ENCODE measurements at places on chromosomes 1 and 21.

GRCh38 chr1:230270559-230271281 is 155.4 kb downstream of the PGBD5 start:
- peak; percentile 51 for DNase-seq

DNA sequence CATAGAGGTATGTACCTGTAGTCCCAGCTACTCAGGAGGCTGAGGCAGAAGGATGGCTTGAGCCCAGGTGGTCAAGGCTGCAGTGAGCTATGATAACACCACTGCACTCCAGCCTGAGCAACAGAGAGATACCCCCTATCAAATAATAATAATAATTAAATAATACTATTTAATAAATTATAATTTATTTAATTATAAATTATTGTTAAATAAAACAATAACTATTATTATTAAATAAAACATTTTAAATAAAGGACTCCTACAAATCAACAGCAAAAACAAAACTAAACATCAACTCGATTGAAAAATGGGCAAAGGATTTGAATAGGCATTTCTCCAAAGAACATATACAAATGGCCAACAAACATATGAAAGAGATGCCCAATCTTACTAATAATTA is 65.8 kb upstream of the TBX15 start:
- DNase-seq = no peak

GRCh38 chr1:206794294-206794908 is 22.1 kb upstream of the IL10 start:
- peak; percentile 78 for DNase-seq

- no peak for DNase-seq
Measured at GRCh38 chr21:41621513-41621912, 113.6 kb upstream of the TMPRSS2 start.

- DNase-seq = no peak
Measured at GRCh38 chr1:81458186-81458585, 342.5 kb upstream of the ADGRL2 start.

DNA sequence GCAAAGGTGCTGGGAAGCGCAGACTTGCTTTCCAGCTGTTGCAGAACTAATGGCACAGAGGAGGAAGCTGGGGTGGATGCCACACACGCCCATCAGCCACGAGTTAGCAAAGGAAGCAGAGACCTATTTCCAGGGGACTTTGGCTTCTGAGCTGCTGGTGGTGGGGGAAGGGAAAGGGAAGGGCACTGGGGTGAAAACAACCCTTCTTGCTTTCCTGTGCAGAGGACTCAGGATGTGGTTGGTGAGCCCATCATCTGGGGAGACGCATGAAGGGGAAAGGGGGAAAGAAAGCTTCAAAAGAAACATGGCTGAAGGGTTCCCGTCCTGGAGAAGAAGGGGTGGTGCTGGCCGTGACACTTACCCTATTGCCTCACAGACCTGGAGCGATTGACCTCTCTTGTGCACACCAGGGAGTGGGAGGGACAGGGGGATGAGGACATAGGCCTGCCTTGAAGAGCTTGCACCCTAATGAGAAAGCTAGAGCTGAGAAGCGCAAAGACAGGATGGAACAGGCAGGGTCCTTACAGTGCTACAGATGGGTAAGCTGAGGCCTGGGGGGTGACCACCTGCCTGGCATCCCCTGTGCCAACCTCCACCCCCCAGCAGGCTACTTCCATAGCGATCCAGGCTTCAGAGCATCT is 140.8 kb upstream of the RAB4A start:
- DNase-seq = peak; percentile 24
